ENCODE measurements at places on chromosomes 11 and 22. TPM values are rescaled to one million over a fixed set of nuclear protein-coding genes. Genes with fewer than 3 reads are reported as not detected.
A peak's percentile ranks its signal among the peaks of the same experiment; 100 is the strongest.

DNA sequence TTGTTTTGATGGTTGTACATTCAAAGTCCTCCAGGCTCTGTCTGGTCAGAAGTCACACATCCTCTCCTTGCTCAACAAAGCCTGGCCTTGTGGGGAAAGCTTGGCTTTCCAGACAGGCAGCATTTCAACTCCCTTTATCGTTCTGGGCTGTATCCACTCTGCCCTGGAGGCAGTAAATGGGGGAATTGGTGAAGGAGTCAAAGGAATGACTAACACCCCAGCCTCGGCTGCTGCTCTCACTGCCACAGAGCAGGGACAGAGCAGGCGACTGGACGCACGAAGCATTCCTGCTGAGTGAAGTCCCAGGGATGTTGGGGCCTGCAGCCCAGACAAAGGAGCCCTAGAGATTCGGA is 52.8 kb downstream of the WNT11 start:
- DNase-seq: no peak
- H3K4me3 ChIP-seq: no peak overlapping the region
- no peak overlapping the region for H3K27ac ChIP-seq
- H3K4me1 ChIP-seq: peaks cover 4% of the 10 kb centered on the region

- H3K4me3 ChIP-seq: no peak overlapping the region
- H3K36me3 ChIP-seq: no peaks in the 10 kb centered on the region
- no peaks in the 10 kb centered on the region for H3K4me1 ChIP-seq
Measured at GRCh38 chr22:17322511-17322910, 46.7 kb upstream of the CECR2 start.

- H3K4me3 ChIP-seq: peak overlapping the region; percentile 54
- H3K36me3 ChIP-seq: no peaks in the 10 kb centered on the region
- peak overlapping the region; percentile 77 for H3K27ac ChIP-seq
- DNase-seq: no peak
- no peaks in the 10 kb centered on the region for H3K27me3 ChIP-seq
- peaks cover 27% of the 10 kb centered on the region for H3K4me1 ChIP-seq
Measured at GRCh38 chr22:46538814-46539160, 1.4 kb upstream of the CELSR1 start.

SYT12 gene
- 0.49 TPM for total RNA-seq

- peaks cover 100% of the 10 kb centered on the region for H3K4me1 ChIP-seq
- no peak for DNase-seq
- no peaks in the 10 kb centered on the region for H3K27me3 ChIP-seq
- H3K4me3 ChIP-seq: peak overlapping the region; percentile 45
- H3K27ac ChIP-seq: peak overlapping the region; percentile 100
Measured at GRCh38 chr22:46088541-46089311, 61.6 kb upstream of the PPARA start.
